Tibial nerve (tissue), 4 donors: ENCODE measurements at places on chromosomes 7 and 10.
A peak's percentile ranks its signal among the peaks of the same experiment; 100 is the strongest.

DNA sequence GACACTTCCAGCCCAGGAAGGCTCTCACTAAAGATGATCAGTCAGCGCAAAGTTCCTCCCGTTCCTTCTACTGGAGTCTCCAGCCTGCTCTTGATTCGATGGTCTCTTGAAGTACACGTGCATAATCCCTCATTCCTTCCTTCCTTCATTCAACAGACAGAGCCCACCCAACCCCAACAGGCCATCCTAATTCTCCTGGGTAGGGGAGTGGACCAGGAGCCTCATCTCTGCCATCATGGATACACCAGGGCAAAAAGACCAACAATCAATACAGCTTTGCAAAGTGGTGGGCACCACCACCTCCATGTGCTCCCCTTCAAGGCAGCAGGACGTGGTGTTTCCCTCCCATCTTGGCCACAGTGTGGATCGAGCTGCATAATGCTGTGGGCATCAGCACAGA, 446.3 kb downstream of the GRID1 start:
- DNase-seq = no peak

GRCh38 chr7:28782362-28782761, 175.8 kb downstream of the TRIL start:
- no peak for DNase-seq

DNA sequence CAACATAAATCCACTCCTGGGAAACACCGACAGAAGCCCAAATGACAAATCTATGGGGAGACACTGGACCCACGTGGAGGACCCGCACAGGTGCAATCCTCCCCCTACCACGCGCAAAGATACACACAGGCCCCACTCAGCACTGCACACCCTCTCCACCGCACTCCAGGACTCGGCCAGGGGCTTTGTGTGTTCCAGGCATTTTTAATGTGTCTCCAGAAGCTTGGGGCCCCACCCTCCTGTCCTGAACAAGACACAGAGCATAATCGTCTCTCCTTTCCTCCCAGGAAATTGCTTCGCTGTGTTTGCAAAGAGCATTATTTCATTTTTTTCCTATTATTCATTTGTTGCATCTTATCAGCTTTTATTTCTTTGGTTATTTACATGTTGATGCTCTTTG, 82.8 kb downstream of the GLI3 start:
- no peak for DNase-seq

GRCh38 chr7:77532247-77532646, 4.8 kb upstream of the PTPN12 start:
- no peak for DNase-seq

GRCh38 chr7:153193144-153193595, 433.6 kb downstream of the ACTR3B start:
- no peak for DNase-seq

DNA sequence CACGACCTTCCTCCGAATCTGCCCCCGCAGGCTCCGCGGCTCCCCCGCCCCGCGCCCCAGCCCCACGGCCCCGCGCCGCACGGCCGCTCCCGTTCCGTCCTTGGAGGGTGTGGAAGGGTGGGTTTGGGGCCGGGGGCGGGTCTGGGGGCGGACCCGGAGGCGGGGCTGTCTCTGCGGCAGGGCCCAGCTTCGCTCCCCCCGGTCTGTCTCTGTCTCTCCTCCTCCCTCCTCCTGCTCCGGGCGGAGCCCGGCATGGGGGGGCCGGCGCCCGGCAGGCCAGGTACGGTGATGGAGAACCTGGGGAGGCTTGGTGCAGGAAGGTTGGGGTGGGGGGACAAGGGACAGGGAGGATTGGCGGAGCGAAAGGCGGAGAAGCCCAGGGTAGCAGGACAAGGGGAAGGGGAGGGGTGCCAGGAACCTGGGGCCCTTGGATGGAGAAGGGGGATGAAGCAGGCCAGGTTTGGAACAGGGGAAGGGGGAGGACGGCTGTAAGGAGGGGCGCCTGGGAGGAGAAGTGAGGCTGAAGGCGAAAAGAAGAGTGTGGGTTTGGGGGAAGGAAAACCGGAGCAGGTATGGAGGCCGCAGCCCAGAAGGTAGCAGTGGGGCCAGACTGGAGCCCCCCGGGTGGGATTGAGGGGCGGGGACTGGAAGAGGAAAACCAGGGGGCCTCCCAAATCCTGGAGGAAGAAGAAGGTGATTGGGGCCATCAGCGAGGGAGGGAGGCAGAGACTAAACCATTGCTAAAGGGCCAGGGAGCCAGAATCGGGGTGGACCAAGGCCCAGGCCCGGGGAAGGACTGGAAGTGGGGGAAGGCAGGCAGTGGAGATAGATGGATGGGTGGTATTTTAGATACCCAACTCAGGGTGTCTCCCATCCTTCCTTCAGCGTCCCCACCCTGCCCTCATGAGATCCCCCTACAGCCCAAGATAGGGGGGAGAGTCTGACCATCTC, at the start of gene NYAP1:
NYAP1 (plus strand) TSS at position 206 of the 951 bp plus-strand sequence. CDS start 1,385 bp downstream, outside the sequence.
- peak; percentile 48 for DNase-seq

DNA sequence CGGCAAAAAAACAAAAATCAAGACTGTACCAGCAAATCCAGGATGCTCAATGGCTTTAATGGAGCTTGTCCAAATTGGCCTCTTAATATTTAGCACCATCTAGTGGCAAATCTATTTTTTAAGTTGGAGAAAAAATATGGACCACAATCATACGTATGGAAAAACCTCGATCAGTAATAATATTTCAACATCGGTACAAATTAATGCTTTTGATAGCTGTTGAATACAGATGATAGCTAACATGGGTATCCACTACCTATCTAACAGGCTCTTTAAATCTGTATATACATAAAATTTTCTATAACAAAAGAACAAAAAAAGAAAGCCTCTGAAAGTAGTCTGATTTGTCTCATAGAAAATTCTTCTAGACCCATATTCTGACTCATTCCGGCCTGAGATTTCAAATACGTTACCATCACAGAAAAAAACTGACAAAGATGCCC, 29.2 kb downstream of the COA1 start:
- no peak for DNase-seq

GRCh38 chr7:147578196-147578595, 1012.4 kb upstream of the C7orf33 start:
- no peak for DNase-seq

DNA sequence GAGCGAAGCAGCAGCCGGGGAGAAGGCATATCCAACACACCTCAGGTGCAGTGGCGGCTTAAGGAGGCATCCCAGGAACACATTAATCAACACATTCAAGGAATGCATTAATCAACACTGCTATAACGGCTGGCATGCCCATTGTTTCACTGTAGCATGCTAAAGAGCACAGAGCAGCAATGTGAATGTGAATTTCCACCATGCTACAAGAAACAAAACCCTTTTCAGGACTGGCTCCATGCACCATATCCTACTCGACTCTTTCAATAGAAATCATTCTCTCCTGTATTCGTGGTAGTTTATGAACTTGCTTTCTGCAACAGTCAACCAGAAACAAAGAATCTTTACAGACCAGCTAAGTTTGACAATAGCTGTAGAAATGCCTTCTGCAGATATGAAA, 149.0 kb downstream of the NRCAM start:
- DNase-seq = no peak

DNA sequence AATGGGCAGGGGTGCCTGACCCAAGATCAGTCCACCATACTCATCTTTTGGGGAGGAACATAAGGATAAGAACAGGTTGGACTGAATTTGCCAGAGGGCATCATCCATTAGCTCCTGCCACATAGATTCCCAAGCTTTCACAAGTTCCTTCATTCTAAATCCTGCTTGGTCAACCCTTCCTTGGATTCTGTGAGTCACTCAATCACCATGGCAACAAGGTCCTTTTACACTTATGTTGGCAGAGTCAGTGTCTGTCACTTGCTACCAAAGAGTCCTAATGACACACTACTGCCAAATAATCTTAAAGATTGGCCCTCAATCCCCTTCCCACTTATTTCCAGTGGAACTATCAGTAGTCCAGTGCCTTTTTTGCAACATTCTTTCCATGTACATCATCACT, 5.0 kb upstream of the LGI1 start:
- no peak for DNase-seq

GRCh38 chr10:128896963-128897362, 570.1 kb upstream of the MGMT start:
- DNase-seq = no peak

- DNase-seq = peak; percentile 5
These were observed 109.2 kb downstream of the DPY19L1 start for GRCh38 chr7:34928052-34928451.

GRCh38 chr7:147245274-147245673, 1128.7 kb downstream of the CNTNAP2 start:
- DNase-seq = no peak

DNA sequence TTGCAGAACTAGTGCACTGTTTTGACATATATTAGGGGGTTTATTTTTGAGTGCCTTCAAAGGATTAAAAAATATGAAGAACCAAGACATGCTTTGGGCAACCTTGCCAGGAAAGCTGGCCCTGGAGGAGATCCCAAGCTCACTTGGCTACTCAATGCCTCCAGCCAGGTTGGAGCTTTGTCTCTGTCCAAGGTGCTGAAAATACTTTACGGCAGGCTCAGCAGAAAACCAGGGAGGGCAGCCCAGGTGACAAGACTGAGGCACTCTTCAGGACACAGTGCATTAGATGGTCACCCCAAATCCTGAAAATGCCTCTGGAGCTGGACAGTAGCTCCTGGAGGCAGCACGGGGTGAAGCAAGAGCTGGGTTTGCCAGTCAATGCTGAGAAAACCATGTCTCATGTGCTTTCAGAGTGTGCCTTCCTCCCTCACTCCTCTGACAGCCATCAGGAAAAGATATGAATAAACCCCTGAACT, 5.8 kb upstream of the KCNH2 start:
- peak; percentile 26 for DNase-seq

- no peak for DNase-seq
These were observed 111.7 kb upstream of the MBL2 start for GRCh38 chr10:52883996-52884871.

DNA sequence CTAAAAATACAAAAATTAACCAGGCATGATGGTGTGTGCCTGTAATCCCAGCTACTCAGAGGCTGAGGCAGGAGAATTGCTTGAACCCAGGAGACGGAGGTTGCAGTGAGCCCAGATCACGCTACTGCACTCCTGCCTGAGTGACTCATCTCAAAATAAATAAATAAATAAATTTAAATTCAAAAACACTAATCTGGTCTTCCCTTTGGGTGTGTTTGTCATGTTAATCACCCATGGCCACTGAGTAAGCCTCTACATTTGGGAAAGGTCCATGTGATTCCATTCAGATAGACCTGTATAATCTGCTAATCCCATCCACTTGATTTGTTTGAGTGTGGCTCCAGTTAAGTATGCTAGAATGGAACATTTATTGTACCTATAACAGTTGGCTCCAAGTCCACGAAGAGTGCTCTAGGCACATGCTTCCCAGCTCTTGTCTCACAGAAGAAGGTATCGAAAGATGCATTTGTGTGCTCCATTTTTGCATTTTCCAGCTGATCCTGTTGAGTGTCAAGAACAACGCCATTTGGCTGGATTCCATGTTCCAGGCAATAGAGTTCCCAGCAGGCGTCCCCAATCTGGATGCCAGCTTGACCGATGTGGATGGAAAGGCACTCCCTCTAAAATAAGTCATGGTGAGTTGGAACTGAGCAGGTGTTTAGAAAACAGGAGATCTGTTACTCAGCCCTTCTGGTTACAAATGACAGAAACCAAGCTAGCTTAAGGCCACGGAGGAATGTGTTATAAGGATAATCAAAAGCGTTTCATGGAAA, 4.0 kb downstream of the TUBAL3 start:
- DNase-seq = no peak

DNA sequence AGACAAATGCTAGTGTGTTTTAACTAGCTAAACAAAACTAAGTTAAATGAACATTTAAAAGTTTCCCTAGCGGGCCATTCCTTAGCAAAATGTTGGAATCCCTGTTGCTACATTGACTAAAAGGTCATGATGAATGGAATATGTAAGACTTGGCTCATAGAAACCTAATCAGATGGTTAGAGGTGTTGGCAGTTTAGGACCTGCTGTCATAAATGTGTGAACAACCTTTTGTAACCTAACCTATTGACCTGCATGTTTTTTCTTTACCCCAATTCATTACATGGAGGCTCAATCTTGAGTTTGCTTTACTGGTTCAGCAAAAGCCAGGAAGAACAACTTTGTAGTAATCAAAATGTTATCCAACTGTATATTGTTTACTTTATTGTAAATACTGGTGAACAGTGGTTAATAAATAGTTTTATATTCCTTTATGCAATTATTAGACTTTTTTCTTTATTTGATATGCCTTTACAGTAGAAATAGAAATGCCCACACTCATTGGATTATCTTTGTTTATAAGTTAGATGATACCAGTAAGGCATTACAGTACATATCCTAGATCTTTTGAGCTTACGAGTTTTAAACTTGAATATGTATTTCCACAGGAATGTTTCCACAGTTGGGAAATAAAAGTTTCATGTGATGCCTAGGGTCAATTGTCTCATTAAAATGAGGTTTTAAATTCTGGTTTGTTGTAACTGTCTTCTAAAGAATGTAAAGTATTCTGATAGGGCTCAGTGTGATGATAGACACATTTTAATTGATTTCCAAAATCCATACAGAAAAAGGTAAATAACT, 11.6 kb downstream of the CBX3 start:
- no peak for DNase-seq

GRCh38 chr10:85615556-85615955, 751.0 kb downstream of the GRID1 start:
- no peak for DNase-seq

DNA sequence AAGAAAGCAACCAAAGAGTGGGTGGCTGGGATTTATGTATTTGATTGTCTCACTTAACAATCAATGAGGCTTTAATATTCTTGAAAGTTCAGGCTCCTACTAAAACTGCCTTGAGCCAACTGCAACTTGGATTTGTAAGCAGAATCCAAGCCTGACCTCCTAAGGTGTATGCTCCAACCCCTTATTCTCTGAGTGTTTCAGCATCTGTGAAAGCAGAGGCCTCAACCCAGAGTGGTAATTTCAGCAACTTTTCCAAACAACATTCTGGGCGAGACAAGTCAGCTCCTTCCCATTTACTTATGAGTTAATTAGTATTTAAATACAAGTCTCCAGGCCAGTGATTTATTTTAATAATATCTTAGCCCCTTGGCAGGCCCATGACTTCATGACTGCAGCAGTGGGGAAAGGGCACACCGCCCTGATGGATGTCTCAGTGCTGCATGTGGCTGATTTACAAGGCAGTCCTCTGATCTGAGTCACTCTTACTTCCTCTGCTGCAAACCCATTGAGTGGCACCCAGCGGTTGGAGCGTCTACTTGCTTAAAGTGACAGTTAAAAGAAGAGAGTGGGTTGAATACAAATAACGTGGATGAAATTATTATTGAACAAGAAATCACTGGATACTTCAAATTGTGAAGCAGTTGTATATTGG, 209.1 kb downstream of the TRIL start:
- no peak for DNase-seq
